Activated CD8-positive, alpha-beta memory T cell treated with anti-CD3 and anti-CD28 coated beads, Interleukin-2, amount 10 ng/mL, durations not matched to agents 7 days and 5 days (primary cell): ENCODE measurements at places on chromosomes 11 and 22. TPM values are rescaled to one million over a fixed set of nuclear protein-coding genes. Genes with fewer than 3 reads are reported as not detected.
A peak's percentile ranks its signal among the peaks of the same experiment; 100 is the strongest.

DNA sequence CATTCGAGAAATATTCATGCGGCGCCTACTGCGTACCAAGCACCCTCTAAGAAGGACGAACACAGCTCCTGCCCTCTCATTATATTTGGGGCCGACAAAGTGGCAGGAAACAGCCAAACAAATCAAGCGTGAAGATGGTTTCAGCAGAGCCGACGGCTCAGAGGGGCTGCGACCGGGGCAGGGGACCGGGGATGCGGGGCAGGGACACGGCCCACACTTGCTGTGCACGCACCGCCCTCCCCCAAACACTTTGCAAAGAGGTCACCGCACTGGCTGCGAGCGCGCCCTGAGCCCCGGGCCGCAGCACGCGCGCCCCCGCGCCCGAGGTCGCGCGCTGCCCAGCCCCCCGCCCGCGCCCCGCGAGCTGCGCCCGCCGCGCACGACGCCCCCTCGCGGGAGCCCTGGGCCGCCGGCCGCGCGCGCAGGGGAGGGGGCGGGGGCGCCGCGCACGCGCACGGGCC, 255 bp upstream of the SYNGR1 start:
- DNase-seq = peak; percentile 45
- peaks cover 31% of the 10 kb centered on the region for H3K4me1 ChIP-seq
- no peaks in the 10 kb centered on the region for H3K36me3 ChIP-seq
- peak overlapping the region; percentile 71 for H3K27ac ChIP-seq
- H3K4me3 ChIP-seq = peak overlapping the region; percentile 70
- H3K27me3 ChIP-seq = peaks cover 34% of the 10 kb centered on the region

The OR51I1 gene
- total RNA-seq = not detected

DNA sequence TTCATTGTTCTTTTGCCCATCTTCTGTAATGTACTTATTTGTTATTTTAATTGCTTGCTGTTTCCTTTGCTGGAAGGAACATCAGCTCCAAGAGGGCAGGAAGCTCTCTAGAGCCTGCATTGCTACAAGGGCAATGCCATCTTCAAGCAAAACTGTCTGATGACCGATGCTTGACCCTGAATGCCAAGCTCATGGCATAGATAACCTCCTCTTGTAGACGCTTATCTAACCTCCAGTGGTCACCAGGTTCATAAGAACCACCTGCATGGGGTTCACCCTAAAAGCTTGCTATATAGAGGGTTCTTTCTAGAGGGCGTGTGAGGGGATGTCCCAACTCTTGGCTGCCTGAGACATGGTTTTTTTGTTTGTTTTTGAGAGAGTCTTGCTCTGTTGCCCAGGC, 16.5 kb downstream of the FADS3 start:
- peaks cover 4% of the 10 kb centered on the region for H3K27me3 ChIP-seq
- H3K36me3 ChIP-seq = no peaks in the 10 kb centered on the region
- H3K27ac ChIP-seq = no peak overlapping the region
- H3K4me3 ChIP-seq = no peak overlapping the region
- no peak for DNase-seq

- no peak for DNase-seq
- H3K4me1 ChIP-seq = peaks cover 17% of the 10 kb centered on the region
- H3K27me3 ChIP-seq = no peaks in the 10 kb centered on the region
- no peak overlapping the region for H3K27ac ChIP-seq
- H3K4me3 ChIP-seq = no peak overlapping the region
- peaks cover 21% of the 10 kb centered on the region for H3K36me3 ChIP-seq
Measured at GRCh38 chr11:3925513-3925912, 70.0 kb downstream of the STIM1 start.

GRCh38 chr11:117877120-117877784, 794 bp upstream of the FXYD6 start:
- H3K4me1 ChIP-seq = peaks cover 43% of the 10 kb centered on the region
- peaks cover 87% of the 10 kb centered on the region for H3K27me3 ChIP-seq
- no peak overlapping the region for H3K4me3 ChIP-seq
- no peak for DNase-seq
- H3K36me3 ChIP-seq = no peaks in the 10 kb centered on the region

The GRM5 gene
- total RNA-seq = not detected

DNA sequence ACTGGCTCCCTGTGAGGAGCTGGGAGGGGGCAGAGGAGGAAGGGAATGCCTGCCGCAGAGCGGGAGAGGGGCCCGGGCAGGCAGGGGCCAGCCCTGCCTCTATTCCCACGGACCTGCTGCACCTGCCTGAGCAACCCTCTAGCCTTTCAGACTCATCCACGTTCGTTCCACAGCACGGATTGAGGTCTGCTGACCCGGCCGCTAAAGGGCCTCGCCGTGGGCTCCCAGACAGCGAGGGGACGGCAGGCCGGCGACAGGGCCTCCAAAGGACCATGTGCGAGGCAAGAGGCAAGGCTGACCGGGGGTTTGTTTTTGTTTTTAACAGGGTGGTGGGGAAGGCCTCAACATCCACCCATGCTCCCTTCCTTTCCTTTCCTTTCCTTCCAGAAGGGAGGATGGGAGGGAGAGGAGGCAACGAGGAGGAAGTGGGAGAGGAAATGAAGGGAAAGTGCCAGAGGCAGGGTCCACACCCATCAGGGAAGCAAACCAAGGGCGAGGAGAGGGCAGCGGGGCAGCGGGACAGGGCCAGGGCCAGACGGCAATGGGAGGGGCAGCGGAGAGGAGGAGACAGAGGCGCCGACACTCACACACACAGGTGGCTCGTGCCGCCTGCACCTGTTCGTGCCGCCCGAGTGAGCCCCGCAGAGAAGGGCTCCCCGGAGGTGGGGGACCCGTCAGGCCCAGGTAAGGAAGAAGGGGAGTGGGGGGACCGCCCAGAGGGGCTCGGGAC, 7.5 kb downstream of the LRFN4 start:
- DNase-seq = no peak
- no peak overlapping the region for H3K4me3 ChIP-seq
- peaks cover 12% of the 10 kb centered on the region for H3K4me1 ChIP-seq
- no peak overlapping the region for H3K27ac ChIP-seq

The SHANK3 gene
- not detected for total RNA-seq
